ENCODE measurements at places on chromosomes 1 and 21.

DNA sequence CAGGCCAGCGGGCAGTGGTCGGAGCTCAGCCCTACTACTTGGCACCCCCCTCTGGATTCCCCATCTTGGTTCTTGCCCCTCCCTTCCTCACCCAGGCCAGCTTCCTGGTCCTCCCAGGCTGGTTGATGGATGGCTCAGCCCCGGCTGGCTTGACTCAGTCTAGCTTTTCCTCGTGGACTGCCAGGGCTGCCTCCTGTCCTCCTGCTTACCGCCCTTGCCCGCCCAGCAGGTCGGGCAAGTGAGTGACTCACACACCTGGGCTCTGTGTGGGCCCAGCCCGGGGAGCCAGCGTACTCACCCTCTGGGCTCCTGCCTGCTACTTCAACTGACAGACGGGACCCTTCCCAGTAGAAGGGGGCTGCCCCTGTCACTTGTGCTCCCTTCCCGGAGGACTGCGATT, 19.5 kb upstream of the ARHGEF10L start:
- DNase-seq, result no peak

- DNase-seq, result no peak
These were observed 131.9 kb upstream of the CD34 start for GRCh38 chr1:208042868-208043267.

DNA sequence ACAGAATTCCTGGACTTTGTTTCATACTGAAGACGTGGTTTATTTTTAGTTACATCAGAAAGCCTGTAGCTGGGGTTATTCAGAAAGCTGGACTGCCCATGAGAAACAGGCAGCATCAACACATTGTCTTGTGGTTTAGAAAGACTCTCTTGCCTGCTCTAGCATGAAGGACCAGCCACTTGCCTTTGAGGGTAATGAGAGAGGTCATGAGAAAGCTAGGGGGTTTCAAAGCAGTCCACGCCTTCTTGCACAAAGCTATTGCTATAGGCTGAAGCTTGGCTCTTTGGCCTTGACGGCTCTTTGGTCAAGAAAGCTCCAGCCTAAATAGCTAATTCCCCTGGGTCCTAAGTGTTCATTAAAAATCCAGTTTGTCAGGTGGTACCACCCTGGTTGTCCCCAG, 208.1 kb downstream of the PRDM2 start:
- DNase-seq, result no peak

DNA sequence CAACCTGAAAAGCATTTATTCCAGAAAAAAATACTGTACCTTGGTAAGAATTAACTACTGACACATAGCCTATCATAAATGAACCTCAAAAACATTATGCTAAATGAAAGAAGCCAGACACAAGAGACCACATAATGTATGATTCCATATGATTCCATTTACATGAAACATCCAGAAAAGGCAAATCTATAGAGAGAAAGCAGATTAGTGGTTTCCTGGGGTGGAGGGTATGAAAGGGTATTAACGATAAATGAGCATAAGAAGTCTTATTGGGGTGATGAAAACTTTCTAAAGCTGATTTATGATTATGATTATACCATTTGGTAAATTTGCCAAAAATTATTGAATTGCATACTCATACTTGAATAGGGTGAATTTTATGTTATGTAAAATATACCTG, 10.3 kb upstream of the COL6A2 start:
- no peak for DNase-seq
